ENCODE measurements at places on chromosomes 12 and 14. TPM values are rescaled to one million over a fixed set of nuclear protein-coding genes. Genes with fewer than 3 reads are reported as not detected.

RAD52 gene
- 7.8 TPM for total RNA-seq

AQP6 gene
- total RNA-seq: not detected

LMNTD1 gene
- 0.29 TPM for total RNA-seq

MYF6 gene
- total RNA-seq: not detected

LRP1-AS gene
- total RNA-seq: not detected
